Muscle of leg (tissue), 16 donors: ENCODE measurements at places on chromosomes 1 and 21. TPM values are rescaled to one million over a fixed set of nuclear protein-coding genes. Genes with fewer than 3 reads are reported as not detected.

Gene C8B
- 0.25 TPM for polyA plus RNA-seq

Gene LRRC38
- 32.1 TPM for polyA plus RNA-seq

Gene SPRR3
- polyA plus RNA-seq, result not detected

Gene FAM72C
- 2.7 TPM for polyA plus RNA-seq

Gene CD52
- 2.1 TPM for polyA plus RNA-seq

Gene REN
- polyA plus RNA-seq, result not detected

Gene OR2T29
- polyA plus RNA-seq, result not detected

Gene ANKRD45
- polyA plus RNA-seq, result 0.53 TPM

Gene LRRC71
- polyA plus RNA-seq, result 0.45 TPM

Gene ADAMTS1
- polyA plus RNA-seq, result 15.2 TPM

Gene S100A4
- 210 TPM for polyA plus RNA-seq

Gene RNASEL
- polyA plus RNA-seq, result 6.3 TPM

Gene ACTA1
- 11,725 TPM for polyA plus RNA-seq

Gene MSH4
- 0.23 TPM for polyA plus RNA-seq

Gene PEF1
- polyA plus RNA-seq, result 39.1 TPM

Gene C1orf185
- not detected for polyA plus RNA-seq

Gene UAP1
- polyA plus RNA-seq, result 28.0 TPM

Gene SPATA21
- 0.16 TPM for polyA plus RNA-seq

Gene DHRS3
- 21.1 TPM for polyA plus RNA-seq

Gene TRIM67
- 0.06 TPM for polyA plus RNA-seq

Gene HORMAD1
- not detected for polyA plus RNA-seq

Gene CENPS
- 9.6 TPM for polyA plus RNA-seq
